ENCODE measurements at places on chromosomes 3 and 15. TPM values are rescaled to one million over a fixed set of nuclear protein-coding genes. Genes with fewer than 3 reads are reported as not detected.

The REC114 gene
- not detected for total RNA-seq

The RBPMS2 gene
- 0.17 TPM for total RNA-seq

The GPR176 gene
- 1.8 TPM for total RNA-seq

The CRABP1 gene
- not detected for total RNA-seq

The CCK gene
- not detected for total RNA-seq

The ZNF80 gene
- not detected for total RNA-seq

- no peak for DNase-seq
Observed at GRCh38 chr3:78994174-78995027, 773.4 kb downstream of the ROBO1 start.

DNA sequence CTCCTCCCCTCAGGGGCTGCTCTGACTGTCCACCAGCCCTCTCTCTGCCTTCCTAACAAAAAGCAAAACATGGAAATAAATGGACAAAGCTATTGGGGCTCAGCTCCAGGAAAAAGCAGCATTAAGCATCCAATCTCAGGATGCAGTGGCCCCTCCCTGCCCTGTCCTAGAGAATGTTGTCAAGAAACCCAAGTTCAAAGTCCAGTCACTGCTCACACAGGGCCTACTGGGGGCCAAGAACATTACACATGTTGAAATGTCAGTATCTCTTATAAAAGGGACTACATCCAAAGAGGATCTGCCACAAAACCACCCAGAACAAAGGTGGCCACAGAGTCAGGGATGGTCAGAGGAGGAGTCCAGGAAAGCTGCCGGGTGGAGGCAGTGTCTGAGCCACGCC, 7.6 kb upstream of the GRIP2 start:
- no peak for DNase-seq

DNA sequence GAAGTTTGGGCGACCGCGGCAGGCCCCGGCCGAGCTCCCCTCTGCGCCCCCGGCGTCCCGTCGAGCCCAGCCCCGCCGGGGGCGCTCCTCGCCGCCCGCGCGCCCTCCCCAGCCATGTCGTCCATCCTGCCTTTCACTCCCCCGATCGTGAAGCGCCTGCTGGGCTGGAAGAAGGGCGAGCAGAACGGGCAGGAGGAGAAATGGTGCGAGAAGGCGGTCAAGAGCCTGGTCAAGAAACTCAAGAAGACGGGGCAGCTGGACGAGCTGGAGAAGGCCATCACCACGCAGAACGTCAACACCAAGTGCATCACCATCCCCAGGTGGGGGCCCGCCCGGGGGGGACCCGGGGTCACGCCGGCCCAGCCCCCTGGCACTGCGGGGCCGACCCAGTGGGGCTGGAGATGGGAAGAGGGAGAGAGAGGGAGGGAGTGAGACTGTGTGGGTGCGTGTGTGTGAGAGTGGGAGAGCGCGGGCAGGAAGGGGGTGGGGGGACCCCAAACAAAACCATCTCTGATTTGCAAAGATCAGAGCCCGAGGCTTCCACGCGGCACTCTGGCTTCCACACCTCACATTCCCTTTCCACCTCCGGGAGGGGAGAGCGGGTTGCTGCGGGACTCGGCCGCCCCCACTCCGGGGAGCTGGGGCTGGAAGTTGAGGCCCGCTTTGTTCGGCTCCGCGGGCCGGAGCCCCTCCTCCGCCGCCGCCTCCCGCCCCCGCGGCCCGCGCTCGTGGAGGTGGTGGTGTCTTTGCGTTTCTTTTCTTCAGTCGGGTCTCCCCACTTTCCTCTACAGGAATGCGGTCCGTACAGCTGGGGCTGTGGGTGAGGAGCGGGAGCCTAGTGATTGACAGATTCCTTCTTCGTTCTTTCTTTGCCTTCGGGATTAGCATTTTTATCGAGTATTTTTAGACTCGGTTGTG, 898 bp downstream of the SMAD3 start:
- no peak for DNase-seq

DNA sequence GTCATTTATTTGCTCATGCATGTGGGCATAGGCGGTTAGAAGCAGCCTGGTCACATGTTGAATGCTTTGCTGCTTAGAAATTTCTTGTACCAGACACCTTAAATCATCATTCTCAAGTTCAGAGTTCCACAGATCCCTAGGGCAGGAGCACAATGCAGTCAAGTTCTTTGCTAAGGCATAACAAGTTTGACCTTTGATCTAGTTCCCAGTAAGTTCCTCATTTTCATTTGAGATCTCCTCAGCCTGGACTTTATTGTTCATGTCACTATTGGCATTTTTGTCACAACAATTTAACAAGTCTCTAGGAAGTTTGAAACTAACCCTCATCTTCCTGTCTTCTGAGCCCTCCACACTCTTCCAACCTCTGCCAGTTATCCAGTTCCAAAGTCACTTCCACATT, 22.8 kb downstream of the HGD start:
- no peak for DNase-seq

GRCh38 chr3:189235214-189235613, 63.4 kb downstream of the TPRG1 start:
- DNase-seq: no peak

GRCh38 chr3:30505866-30506520, 100.4 kb upstream of the TGFBR2 start:
- DNase-seq: no peak

Measured in MCF 10A (cell line).